ENCODE measurements at places on chromosomes 3 and 15.
A peak's percentile ranks its signal among the peaks of the same experiment; 100 is the strongest.

- no peak for DNase-seq
Observed at GRCh38 chr3:117486719-117487716, 777.4 kb downstream of the TUSC7 start.

GRCh38 chr3:13607821-13608597 is 59.1 kb downstream of the FBLN2 start:
- DNase-seq = no peak

DNA sequence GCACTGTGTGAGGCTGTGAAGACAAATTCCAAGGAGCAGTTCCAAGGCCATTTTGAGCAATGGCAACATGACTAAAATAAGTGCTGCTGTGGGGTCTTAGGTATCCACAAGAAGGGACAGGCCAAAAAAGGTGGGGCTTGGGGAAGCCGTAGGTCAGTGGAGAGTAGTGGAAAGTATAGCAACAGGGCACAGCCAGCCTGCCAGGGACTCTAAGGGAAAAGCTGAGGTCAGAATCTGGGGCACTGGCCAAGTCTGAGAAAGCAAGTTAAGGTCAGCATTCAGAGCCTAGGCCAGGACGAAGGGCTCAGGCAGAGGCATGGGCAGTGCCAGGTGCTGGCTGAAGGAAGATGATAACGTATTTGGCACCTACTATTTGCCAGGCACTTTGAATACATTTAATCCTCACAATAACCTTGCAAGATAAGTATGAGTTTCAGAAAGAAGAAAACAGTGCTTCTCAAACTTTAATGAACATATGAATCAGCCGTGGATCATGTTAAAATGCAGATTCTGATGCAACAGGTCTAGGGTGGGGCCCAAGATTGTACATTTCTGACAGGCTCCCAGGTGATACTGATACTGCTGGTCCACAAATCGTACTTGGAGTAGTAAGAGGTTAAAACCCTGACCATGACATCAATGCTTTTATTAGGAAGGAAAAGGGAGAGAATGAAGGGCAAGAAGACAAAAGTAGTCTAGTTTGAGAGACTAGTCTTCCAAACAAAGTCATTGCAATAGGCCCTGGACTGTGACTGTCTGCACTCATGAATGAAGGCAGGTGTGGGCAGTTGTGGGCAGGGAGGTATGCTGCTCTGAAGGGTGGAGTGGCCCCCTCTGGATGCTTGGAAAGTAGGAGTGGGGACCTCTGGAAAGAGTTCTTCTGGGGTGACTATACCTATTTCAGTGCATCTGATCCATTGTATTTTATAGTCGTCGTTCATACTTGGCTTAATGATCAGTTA is 106.3 kb upstream of the ANKRD28 start:
- DNase-seq = no peak

DNA sequence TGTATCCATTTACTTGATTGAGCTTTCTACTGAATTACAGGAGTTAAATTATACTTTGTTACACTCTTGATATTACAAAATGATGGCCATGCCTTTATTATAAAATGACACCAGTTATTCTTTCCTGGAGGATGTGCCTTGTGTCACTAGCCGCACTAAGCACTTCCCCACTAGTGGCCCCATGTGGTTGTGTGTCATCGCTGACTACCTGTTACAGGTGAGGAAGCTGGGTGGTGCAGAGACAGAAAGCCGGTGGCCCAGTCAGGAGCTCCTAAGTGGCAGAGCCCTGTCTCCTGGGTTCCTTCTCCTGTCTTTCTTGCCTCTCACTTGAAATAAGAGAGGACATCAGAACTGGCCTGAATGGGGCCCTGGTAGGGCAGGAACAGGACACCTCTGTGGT is 96.8 kb downstream of the IGF1R start:
- no peak for DNase-seq

GRCh38 chr15:68830141-68830785 is 9.6 kb upstream of the ANP32A start:
- peak; percentile 6 for DNase-seq

DNA sequence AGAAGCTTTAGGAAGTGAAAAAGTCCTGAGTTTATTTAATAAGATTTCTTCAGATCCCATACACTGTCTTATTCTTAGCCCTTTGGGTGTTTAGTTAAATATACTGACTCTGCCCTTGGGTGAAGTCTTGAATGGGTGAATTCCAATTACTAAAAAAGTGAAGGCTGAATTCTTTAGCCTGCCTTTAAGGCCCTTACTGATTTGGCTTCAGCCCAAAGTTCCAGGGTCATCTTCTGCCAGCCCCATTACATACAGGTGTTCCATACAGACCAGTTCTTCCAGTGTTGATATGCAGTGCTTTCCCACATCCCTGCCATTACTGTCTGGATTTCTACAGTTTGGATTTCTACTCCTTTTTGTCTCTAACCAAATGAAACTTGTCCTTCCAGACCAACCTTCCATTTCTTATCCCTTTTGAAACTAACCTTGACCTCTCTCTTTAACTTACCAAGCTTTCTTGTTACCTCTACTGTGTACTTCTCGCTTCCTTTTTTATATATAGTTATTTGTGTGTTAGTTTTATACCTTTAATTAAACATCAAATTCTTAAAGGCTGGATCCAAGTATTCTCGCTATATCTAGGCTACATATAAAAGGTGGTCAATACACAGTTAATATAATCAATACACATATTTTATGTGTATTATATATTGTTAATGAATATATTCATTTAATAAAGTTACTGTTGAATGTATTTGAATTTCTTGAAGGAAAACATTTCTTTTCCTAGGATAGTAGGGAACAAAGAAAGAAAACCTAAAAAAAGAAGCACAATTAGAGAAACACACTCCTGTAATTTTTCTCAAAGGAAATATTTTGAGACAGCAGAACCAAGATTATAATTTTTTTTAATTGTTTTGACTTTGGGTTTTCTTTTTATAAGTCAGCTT is 15.0 kb downstream of the MBNL1 start:
- DNase-seq = no peak

DNA sequence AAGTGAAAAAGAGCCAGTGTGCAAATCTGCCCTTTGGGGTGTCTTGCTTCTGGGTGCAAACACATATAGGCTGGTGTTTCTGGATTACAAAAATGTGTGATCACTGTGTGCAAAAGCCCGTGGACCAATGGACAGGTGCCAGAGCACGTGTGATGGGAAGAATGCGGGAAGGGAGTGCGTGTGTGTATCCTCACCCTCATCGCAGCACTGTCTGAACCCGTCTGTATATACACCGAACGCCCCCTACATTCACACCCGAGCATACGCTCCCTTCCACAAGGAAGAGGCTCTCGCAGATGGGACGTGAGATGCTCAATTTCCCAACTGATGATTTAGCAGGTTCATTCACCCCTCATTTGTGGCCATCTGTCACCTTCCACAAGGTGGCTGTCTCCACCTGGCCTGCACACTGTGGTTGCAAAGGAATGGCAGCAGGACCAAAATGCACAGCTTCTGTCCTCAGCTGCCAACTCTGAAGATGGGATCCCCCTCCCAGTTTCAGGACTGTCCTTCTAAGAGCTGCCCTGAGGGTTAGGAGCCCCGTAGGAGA is 19.4 kb upstream of the SLC6A1 start:
- DNase-seq = no peak

- no peak for DNase-seq
Observed at GRCh38 chr3:154933581-154933980, 146.5 kb upstream of the MME start.

- DNase-seq = no peak
Observed at GRCh38 chr3:170040418-170040817, 2.6 kb downstream of the GPR160 start.

DNA sequence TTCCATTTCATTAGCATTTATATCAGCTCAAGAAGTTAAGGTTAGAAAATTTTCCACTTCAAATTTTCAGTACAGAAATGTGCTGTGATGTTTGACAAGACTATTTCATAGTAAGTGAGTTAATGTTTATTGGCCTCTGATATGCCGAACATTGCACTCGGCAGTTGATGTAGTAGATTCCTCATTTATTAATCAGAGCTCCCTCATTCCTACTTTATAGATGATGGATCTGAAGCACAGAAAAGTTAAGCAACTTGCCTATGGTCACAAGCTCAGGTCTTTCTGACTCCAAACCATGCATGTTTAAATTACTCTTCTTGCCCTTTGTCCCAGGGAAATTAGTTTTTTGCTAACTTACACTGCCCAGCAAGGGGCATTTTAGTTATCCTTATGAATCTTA is 92.0 kb downstream of the ATG7 start:
- DNase-seq = no peak

DNA sequence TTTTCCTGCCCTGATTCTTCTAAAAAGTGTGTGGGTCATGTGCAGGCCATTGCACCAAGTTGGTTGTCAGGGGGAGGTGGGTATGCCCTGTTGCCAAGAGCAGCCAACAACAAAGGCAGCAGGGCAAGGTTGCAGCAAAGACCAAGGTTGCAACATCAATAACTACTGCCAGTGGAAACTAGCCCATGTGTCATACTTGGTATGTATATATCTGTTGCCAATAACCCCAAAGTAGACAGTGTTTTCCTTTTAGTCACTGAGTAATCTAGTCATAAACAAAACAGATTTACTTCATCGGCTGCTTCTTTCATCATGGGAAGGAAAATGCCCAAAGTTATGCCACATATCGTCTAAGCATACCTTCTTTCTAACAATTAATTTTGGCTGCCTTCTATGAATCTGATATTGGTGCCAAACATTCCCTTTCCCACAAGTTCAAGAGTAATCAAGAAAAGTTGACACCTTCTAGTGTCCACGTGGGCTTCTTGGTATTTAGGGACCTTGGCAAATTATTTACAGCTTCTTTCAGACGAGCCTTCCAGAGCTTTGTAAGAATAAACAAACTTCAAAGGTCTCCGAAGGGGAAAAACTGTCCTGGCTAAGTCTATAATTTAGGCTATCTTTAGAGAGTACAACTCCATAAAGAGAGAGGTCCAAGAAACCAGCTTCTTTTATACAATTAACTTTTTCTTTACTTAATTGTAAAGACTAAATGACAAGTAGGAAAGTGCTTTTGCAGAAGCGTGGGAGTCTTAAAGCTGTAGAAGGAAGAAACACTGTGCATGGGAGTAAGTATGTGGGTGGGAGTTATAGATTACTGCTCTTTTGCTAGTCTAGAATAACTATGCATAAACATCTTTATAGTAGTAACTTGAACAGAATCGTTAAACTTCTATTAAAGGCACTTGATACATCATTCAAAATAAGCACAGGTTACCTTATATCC is 10.0 kb upstream of the MBNL1 start:
- DNase-seq = peak; percentile 88

GRCh38 chr3:171825222-171825828 is 15.0 kb upstream of the PLD1 start:
- no peak for DNase-seq

GRCh38 chr3:143597774-143598652 is 250.3 kb downstream of the SLC9A9 start:
- DNase-seq = no peak

- no peak for DNase-seq
Observed at GRCh38 chr3:62187022-62187431, 186.3 kb downstream of the FEZF2 start.
